ENCODE measurements at places on chromosomes 12 and 14.

GRCh38 chr14:63897721-63898163 lies 44.9 kb downstream of the SYNE2 start:
- no peak for DNase-seq
- H3K4me1 ChIP-seq: peaks cover 26% of the 10 kb centered on the region
- H3K27ac ChIP-seq: no peak overlapping the region
- no peaks in the 10 kb centered on the region for H3K36me3 ChIP-seq
- no peaks in the 10 kb centered on the region for H3K27me3 ChIP-seq
- no peak overlapping the region for H3K4me3 ChIP-seq

GRCh38 chr14:66099451-66099850 lies 386.7 kb upstream of the CCDC196 start:
- peaks cover 4% of the 10 kb centered on the region for H3K27me3 ChIP-seq
- no peak overlapping the region for H3K27ac ChIP-seq
- no peak overlapping the region for H3K4me3 ChIP-seq
- H3K36me3 ChIP-seq: no peaks in the 10 kb centered on the region
- no peak for DNase-seq

DNA sequence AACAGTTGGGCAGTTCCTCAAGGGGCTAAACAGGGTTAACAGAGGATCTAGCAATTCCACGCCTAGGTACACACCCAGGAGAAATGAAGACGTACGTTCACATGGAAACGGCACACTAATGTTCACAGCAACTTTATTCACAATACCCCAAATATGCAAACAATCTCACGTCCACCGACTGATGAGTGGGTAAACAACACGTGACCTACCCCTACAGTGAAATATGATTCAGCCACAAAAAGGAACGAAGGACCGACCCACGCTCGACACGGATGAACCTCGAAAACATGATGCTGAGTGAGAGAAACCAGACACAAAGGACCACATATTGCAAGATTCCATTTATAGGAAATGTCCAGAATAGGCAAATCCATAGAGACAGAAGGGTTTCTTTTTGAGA lies 112.7 kb downstream of the NCOR2 start:
- H3K27ac ChIP-seq: no peak overlapping the region
- H3K4me1 ChIP-seq: peaks cover 5% of the 10 kb centered on the region
- H3K36me3 ChIP-seq: peaks cover 21% of the 10 kb centered on the region
- H3K4me3 ChIP-seq: no peak overlapping the region
- DNase-seq: no peak
- H3K27me3 ChIP-seq: no peaks in the 10 kb centered on the region

DNA sequence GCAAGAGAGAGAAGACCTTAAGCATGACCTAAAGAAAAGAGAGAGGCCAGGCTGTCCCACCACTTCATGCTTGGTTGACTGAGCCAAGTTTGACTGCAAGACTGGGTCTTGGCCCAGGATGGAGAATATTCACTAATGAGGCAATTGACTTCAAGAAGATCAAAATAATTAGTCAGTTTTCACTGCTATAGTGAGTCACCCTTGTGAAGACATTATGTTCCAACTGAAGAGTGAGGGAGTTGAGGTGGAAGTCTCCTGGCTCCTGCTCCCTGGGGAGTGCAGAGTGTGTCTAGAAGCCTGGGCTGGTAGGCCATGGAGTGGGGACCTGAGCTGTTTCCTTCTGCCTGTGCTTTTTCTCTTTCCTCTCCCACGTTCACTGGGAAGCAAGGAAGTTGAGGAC lies 117.6 kb downstream of the CACNA1C start:
- H3K27me3 ChIP-seq: peaks cover 6% of the 10 kb centered on the region
- no peak for DNase-seq
- no peak overlapping the region for H3K27ac ChIP-seq
- no peaks in the 10 kb centered on the region for H3K36me3 ChIP-seq

DNA sequence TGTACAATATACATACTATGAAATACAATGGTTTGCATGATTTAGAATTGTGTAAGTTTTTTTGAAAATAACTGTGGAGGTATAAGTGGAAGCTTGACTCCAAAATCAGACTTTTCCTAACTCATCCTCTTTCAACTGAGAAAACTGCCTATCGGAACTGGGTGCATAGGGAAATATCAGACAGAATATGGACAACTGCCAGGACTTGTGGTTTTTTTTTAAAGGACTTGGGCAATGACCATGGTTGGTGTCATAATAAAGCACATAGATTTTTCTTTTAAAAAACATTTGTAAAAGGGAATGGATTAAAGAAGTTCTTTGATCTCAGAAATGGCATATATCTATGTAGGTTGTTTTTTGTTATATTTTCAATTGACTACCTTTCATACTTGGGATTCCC lies 53.3 kb upstream of the LRRK2 start:
- DNase-seq: no peak
- H3K27me3 ChIP-seq: no peaks in the 10 kb centered on the region
- no peaks in the 10 kb centered on the region for H3K36me3 ChIP-seq
- no peak overlapping the region for H3K4me3 ChIP-seq
- no peak overlapping the region for H3K27ac ChIP-seq

DNA sequence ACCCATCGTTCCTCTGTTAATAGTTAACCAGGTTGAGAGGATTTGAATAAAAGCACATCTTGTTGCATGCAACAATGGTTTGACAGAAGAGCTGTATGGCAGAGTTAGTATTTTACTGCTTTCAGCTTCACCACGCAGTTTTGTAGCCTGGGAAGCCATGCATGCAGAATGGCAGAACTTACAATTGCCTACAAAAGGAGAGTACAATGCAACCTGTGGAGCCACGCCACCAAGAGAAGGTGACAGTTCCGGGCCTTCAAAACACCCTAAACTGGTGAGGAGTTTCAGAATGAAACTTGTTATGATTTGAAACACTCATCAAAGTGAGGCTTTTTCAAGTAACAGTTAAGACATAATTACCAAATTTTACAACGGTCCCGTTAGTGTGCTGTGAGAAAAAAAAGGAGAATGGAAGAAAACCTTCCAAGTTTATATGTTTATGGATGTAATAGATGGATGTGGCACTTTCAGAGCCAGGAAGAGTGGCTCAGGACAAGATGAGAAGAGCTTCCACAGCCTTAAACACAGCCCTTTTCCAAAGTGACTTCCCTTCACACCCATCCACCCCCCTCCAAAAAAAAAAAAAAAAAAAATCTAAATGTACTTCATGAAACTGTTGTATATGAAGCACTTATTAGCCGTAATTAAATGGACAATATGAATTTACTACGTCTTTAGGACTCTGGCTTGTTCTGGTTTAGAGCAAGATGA lies 158.7 kb downstream of the EGLN3 start:
- H3K4me1 ChIP-seq: peaks cover 2% of the 10 kb centered on the region
- DNase-seq: no peak
- no peak overlapping the region for H3K27ac ChIP-seq
- H3K4me3 ChIP-seq: no peak overlapping the region
- H3K36me3 ChIP-seq: no peaks in the 10 kb centered on the region
- H3K27me3 ChIP-seq: no peaks in the 10 kb centered on the region

DNA sequence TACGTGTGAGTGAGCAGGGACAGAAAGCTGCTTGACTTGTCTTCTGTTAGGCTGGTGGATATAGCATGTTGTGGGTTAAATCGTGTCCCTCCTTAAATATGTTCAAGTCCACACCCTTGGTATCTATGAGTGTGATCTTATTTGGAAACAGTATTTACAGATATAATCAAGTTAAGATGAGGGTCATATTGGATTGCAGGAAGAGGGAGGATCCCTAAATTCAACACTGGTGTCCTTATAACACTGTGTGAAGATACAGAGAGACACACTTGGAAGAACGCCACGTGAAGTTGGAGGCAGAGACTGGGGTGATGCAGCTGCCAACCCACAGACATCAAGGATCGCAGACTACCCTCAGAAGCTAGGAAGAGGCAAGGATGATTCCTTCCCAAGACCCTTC lies 275.2 kb upstream of the SSTR1 start:
- no peak for DNase-seq
- no peaks in the 10 kb centered on the region for H3K4me1 ChIP-seq
- no peak overlapping the region for H3K27ac ChIP-seq
- no peaks in the 10 kb centered on the region for H3K27me3 ChIP-seq
- no peak overlapping the region for H3K4me3 ChIP-seq

GRCh38 chr14:70032447-70032846 lies 153.2 kb downstream of the SMOC1 start:
- no peaks in the 10 kb centered on the region for H3K36me3 ChIP-seq
- no peak overlapping the region for H3K4me3 ChIP-seq
- no peak overlapping the region for H3K27ac ChIP-seq
- H3K4me1 ChIP-seq: peaks cover 5% of the 10 kb centered on the region

DNA sequence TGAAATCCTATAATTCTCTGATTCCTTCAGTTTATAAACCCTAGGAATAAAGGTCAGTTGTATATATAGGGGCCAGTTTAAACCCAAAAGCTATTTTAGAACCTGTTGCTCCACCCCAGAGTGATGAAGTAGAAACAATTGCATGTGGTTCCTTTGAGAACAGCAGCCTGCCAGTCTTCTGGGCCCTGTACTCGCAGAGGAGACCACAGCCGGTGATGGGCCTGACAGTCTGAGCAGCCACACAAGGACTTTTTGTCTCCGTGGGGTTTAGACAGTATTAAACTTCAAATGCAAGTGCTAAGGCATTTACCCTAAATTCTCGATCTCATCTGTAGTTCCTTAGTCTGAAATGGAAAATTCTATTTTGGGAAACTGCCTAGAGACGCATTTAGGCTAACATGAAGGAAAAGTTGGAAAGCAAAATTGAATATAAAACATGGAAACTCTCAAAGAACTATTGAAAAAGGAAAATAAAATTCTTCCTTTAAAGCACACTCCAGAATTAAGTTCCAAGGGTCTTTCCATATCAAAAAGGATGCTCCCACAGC lies 80.6 kb downstream of the PRICKLE1 start:
- H3K4me1 ChIP-seq: no peaks in the 10 kb centered on the region
- H3K4me3 ChIP-seq: no peak overlapping the region
- H3K27me3 ChIP-seq: no peaks in the 10 kb centered on the region
- DNase-seq: no peak
- H3K36me3 ChIP-seq: no peaks in the 10 kb centered on the region
- H3K27ac ChIP-seq: no peak overlapping the region

DNA sequence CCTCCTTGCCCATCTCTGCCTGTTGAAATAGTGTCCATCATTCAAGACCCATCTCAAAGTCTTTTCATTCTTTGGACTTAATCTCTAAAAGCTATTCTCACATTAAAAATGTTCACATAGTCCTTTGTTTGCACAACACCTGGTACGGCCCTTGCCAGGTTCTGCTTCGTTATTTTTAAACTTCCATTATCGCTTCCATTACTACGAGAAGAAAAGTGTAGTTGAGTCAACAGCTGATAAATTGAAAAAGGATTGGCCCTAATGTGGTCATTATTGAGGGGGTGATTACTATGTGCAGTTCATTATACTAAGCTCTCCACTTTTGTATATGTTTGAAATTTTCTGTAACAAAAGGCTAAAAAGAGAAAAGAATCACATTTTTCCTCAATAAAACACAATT lies 17.8 kb downstream of the KCNJ8 start:
- DNase-seq: no peak
- no peaks in the 10 kb centered on the region for H3K36me3 ChIP-seq
- no peaks in the 10 kb centered on the region for H3K27me3 ChIP-seq
- H3K4me1 ChIP-seq: no peaks in the 10 kb centered on the region

DNA sequence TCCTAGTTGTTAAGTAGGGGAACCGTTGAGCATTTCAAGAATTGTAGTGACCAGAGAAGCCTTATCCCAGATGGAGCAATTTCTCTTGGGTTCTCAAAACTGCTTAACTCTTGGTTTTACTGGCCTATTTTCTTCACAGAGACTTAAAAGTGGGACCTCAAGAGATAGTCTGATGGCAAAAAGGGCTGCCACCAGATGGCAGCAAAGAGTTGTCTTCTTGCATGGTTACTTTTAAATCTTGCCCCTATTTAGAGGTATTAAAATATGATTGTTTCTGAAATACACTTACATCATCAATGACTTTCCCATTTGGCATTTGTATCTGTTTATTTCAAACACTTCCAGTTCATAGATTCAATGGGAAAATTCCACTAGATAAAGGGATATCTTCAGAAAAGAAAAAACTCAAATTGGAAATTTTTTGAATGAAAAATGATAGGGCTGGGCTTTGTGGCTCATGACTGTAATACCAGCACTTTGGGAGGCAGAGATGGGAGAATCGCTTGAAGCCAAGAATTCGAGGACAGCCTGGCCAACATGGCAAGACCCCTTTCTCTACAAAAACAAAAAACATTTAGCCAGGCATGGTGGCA lies 69.9 kb upstream of the CNTN1 start:
- H3K4me3 ChIP-seq: no peak overlapping the region
- no peaks in the 10 kb centered on the region for H3K4me1 ChIP-seq
- no peak overlapping the region for H3K27ac ChIP-seq
- no peak for DNase-seq
- no peaks in the 10 kb centered on the region for H3K27me3 ChIP-seq
- H3K36me3 ChIP-seq: no peaks in the 10 kb centered on the region

GRCh38 chr12:105013892-105014291 lies 27.8 kb downstream of the NOPCHAP1 start:
- H3K4me3 ChIP-seq: no peak overlapping the region
- no peak overlapping the region for H3K27ac ChIP-seq
- no peaks in the 10 kb centered on the region for H3K27me3 ChIP-seq
- no peak for DNase-seq

- no peak for DNase-seq
- H3K27me3 ChIP-seq: no peaks in the 10 kb centered on the region
- no peaks in the 10 kb centered on the region for H3K36me3 ChIP-seq
- no peak overlapping the region for H3K4me3 ChIP-seq
Observed at GRCh38 chr12:38872561-38872960, 32.8 kb downstream of the CPNE8 start.

GRCh38 chr14:72788255-72788654 lies 105.6 kb downstream of the DPF3 start:
- H3K4me3 ChIP-seq: no peak overlapping the region
- no peak for DNase-seq
- H3K4me1 ChIP-seq: no peaks in the 10 kb centered on the region
- no peaks in the 10 kb centered on the region for H3K27me3 ChIP-seq

- H3K4me1 ChIP-seq: peaks cover 12% of the 10 kb centered on the region
- H3K27me3 ChIP-seq: no peaks in the 10 kb centered on the region
- no peak overlapping the region for H3K4me3 ChIP-seq
- H3K36me3 ChIP-seq: no peaks in the 10 kb centered on the region
- H3K27ac ChIP-seq: peak overlapping the region; percentile 51
Observed at GRCh38 chr12:122830517-122831214, 4.6 kb upstream of the HIP1R start.

DNA sequence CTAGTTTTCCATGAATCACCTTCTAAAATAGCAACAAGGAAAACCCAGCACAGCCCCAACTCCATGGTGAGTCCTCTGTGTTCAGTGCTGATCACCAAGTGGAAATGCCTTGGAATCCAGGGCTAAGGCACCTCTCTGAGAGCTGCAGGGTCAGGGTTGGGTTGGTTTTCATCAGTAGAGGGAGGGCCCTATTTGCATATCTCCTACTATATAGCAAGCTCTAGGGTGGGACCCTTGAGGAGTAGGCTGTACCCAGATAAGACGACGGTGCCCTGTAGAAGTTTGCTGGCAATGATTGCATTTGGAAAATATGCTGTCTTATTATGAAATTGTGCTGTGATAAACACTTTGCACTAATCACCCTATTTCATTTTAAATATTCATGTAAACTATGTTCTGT lies 1011.8 kb downstream of the TMEM121 start:
- no peaks in the 10 kb centered on the region for H3K36me3 ChIP-seq
- H3K27ac ChIP-seq: no peak overlapping the region
- no peak for DNase-seq

Measured in RWPE2 (cell line).